ENCODE measurements at places on chromosomes 7 and 10.

GRCh38 chr7:52940481-52940880, 95.0 kb upstream of the POM121L12 start:
- DNase-seq, result no peak

DNA sequence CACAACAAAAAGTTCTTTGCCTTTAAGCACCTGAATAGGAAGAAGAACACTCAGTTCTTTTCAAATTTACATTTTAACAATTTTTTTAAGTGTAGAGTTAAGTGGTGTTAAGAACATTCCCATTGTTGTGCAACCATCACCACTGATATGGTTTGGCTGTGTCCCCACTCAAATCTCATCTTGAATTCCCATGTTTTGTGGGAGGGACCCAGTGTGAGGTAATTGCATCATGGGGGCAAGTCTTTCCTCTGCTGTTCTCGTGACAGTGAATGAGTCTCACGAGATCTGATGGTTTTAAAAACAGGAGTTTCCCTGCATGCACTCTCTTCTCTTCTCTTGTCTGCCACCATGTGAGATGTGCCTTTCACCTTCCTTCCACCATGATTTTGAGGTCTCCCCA, 155.7 kb downstream of the PLXNA4 start:
- DNase-seq, result no peak

DNA sequence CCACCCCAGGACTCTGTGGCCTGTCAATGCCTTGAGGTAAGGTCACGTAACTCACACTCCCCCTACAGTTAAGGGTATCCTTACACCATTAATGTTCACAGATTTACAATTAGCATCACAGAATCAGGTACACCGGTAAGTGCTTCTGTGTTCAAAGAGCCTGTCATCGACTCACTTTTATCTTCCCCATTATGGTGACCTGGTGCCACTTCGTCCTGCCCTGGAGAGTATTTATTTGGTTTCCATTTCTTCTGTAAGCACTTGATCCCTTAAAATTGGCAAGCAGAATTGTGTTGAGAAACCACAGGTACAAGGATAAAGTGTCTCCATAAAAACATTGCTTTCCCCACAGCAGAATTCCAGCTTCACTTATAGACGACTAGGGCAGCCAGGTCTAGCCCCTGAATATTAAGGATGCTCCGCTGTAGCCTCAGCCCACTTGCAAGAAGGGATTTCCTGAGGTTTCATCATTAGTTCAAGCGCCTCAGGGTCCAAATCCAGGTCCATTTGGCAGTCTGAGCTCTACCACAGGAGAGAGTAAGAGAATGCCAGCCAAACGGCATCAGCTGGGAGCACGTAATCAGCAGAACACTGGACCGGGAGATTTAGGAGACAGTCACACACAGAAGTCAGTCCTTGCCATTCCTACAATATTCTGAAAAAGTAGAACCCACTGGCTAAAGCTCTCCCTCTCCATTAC, 10.1 kb downstream of the ATXN7L1 start:
- DNase-seq, result no peak

- DNase-seq, result peak; percentile 18
Observed at GRCh38 chr7:29239638-29240037, 45.1 kb downstream of the CHN2 start.

DNA sequence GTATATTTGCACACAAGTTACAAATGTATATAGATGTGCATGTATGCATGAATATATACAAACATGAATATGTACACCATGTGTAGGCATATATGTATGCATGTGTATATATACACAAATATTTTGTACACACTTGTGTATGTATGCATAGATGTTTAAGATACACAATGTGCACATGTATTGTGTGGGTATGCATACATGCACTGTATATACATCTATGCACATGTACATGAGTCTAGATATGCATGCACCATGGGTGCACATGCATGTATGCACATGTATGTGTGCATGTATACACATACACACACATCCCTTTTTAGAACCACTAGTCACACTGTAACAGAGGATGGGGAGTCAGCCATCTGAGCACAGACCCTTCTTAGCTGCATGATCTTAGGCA, 249.4 kb downstream of the COBL start:
- no peak for DNase-seq

DNA sequence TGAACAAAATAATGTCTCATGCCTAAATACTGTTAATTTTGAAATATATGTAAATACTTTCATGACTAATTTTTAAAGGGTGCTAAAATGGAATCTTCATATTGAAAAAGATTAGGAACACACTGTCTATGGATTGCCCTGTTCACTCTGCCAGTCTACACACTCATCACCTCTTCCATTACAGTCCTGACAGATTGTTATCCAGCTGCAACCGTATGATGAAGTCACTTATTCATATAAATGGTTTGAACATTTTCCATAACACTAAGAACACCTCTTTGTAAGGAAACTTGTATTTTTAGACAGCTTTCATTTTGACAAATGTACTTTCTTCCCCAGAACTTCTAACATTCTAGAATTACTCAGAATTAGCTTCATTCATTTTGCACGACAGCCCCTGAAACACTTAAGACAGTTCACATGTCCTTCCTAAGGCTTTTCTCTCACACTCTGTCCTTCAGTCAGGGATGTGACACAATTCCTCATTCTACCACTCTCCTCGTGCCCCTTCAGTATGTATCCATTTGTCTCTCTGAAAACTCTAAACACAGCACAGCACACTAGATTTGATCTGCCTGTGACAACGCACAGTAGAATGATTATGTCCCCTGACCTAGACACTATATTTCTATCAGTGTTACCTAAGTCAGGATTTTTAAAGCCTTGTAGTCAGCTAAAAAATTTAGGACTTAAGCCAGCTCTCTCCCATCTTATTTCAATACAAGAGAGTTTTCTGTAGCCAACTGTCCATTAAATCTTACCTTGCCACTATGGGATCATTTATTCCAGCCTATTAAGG, 71.9 kb downstream of the ORC5 start:
- DNase-seq, result no peak

All from left colon (tissue), 2 donors.